ENCODE measurements at places on chromosomes 7 and 10. TPM values are rescaled to one million over a fixed set of nuclear protein-coding genes. Genes with fewer than 3 reads are reported as not detected.

GRCh38 chr10:132115732-132116131, 50.0 kb downstream of the JAKMIP3 start:
- DNase-seq, result no peak

DNA sequence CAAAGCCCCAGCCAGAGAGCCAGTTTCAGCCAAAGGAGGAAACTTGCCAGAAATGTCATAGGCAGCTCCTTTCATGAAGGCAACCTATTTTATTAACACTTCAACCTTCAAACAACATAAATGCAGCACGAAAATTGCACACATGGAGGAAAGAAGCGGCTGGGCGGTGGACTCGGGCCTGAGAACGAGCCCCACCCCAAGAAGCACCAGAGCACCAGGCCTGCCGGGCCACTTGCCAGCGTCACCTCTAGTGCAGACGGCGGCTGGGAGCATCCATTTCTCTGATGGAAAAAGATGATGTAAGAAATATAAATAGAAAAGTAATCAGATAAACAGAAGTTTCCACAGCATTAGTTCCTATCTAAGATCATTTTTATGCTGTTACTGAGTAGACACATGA, 100.0 kb downstream of the TCERG1L start:
- no peak for DNase-seq

Gene EPHB6
- 11.0 TPM for total RNA-seq

DNA sequence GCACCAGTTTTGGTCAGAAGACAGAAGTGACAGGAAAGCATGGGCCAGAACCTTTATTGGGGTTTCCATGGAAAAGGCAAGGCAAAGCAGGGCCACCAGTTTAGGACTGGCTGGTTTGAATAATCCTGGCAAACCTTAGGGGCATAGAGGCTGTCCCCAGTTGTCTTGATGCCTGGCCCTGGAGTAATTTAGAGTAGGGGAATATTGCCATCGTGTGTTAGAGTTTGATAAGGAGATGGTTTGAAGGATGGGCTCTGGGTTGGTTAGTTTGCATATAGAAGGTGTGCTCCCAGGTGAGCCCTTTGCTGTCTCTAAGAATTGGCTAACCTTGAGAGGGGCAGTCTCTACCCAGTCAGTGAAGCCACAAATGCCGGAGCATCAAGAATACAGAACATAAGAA, 79.6 kb downstream of the ZNF777 start:
- DNase-seq, result no peak

GRCh38 chr10:17586821-17587234, 30.3 kb downstream of the HACD1 start:
- DNase-seq, result peak; percentile 4

Gene NEBL
- total RNA-seq, result 4.3 TPM

DNA sequence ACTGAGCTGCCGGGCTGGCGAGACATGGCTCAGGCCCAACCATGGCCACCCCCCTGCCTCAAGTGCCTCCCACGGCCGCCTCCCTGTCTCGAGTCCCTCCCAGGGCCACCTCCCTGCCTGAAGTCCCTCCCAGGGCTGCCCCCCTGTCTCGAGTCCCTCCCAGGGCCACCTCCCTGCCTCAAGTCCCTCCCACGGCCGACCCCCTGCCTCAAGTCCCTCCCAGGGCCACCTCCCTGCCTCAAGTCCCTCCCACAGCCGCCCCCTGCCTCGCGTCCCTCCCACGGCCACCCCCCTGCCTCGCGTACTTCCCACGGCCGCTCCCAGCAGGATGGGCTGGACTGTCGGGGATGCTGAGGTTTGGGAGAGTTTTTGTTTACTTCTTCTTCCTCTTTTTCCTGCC, 462.5 kb downstream of the PTPRN2 start:
- DNase-seq, result no peak

- no peak for DNase-seq
These were observed 93.6 kb upstream of the WNT16 start for GRCh38 chr7:121235201-121235600.

Gene ALOX5
- not detected for total RNA-seq

Gene PKD2L1
- total RNA-seq, result not detected

Gene SPDYE16
- 0.09 TPM for total RNA-seq

DNA sequence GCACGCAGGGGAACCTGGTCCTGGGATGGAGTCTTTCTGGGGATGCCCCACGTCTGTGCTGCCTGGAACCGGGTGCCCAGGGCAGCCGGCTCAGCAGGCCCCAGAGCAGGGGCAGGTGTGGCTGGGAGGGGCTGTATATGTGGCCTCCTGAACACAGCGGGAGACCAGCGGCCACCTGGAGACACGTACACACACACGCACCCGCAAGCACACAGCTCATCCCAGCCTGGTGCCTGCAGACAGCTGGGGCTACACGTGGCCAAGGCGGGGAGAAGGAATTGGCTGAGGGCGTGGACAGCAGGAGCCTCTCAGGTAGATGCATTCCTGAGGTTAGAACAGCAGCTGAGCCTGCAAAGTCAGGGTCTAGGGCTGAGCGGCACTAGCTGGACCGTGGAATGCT, 14.0 kb downstream of the ADAM8 start:
- no peak for DNase-seq

- no peak for DNase-seq
These were observed 8.8 kb downstream of the DPYSL4 start for GRCh38 chr10:132195366-132196075.

Gene MMP21
- total RNA-seq, result 0.09 TPM

Gene SRPK2
- 45.0 TPM for total RNA-seq

DNA sequence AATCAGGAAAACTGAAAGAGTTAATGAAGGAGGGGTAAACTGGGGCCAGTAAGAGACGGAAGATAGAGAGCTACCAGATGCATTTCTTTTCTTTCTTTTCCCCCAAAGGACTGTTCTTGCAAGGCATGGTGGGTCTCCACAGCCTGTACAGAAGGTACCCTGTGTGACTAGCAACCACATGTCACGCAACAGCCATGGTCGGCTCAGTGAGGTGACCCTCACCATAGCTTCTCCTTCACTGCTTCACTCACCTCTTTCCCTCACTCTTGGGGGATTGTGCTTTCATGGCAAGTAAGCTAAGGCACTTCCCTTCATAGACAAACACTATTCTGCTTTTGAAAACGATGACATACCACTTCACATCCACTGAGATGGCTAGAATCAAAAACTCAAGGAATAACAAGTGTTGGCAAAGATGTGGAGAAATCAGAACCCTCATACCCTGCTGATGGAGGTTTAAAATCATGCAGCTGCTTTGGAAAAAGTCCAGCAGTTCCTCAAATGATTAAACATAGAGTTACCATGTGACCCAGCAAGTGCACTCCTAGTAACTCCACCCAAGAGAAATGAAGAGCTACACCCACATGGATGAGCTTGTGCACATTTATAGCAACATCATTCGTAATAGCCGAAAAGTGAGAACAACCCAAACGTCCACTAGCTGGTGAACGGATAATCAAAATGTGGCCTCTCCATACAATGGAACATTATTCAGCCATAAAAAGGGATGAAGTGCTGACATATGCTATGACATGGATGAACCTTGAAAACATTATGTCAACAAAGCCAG, 3.8 kb upstream of the INSIG1 start:
- no peak for DNase-seq

DNA sequence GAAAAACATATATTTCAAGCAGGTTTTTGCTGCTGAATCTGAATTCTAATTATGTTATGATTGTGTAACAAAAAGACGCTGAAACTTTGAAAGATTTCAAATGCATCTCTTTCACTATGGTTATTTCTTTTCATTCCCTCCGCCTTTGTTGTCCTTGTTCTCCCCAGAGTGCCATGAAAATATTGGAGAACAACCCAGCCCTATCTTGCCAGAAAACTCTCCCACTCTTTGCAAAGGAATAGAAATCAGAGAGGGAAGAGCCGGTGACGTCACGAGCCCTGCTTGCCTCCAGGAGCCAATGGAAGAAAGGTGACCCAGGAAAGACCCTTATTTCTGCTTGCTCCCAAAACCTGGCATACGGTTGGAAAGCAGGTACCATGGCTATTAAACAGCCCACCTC, 3.4 kb downstream of the GFRA1 start:
- DNase-seq, result no peak

DNA sequence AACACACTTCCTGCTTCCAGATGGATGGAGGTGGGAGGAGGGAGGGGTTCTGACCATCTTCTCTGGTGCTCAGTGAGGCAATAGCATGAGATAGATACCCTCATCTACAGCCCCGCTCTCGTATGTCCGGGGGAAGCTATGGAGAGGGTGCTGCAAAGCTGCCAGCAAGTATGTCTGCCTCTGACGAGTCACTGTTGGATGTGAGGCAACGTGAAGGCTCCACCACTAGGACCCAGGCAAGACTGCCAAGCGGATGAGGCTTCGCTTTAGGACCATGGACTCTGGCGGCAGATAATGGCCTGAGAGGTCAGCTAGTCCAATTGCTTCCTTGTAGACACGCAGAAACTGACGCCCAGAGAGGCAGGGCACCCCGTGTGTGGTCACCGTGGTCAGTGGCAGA, 601.6 kb downstream of the PTPRN2 start:
- no peak for DNase-seq

Gene ASZ1
- total RNA-seq, result not detected

DNA sequence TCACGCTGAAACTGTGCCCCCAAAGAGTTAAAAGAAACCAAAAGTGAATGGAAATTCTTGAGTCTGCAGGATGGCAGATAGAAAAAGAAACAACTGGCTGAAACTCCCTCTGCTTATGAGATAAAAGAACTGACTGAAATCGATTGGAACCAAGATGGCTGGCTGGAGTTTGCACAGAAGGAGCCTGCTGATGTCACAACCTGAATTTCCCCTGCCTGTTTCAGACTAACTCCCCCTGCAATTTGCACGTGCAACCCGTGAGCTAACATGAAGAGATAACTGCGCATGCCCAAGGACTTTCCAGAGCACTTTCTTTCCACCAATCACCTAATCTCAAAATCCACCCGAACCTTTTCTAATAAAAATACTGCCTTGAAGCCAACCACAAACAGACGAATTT, 435.5 kb downstream of the CALN1 start:
- DNase-seq, result no peak

Gene ST7
- 16.4 TPM for total RNA-seq

Gene CALML3
- not detected for total RNA-seq

DNA sequence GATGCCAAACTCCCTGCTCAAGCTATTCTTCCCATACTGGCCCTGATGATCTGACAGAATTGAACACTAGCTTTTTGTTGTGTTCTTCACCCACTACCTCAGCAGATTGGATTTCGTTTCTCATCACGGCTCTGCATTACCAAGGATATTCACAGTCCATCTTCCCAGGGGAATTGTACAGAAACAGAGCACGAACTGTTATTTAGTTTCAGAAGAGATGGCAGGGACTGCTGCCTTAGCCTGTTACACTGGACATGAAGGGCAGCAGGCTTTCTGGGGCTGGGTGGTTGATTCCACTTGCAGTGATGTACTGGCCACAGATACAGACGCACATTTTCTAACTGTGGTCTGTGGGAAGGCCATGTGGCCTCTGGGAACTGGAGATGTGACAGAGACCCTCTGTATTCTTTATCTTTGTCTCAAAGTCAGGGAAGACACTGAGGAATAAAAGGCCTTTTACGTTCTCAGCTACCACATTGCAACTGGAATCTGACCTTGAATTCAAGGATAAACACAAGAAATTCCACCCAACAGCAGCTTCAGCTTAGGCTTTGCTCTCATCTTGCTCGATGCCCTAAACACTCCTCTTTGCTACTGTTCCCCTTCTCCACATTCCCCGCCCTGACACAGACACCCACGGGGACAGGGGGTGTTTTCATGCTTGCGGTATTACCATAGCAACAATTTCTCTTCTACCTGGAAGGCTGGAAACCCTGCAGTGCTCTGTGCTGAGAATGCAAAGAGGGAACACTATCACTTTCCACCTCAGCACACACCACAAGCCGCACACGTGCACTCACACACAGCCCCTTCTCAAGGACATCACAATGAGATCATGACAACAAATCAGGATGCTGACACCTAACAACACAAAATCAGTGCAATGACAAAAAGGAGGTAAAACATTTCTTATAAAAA, 81.7 kb downstream of the RNF216 start:
- no peak for DNase-seq

Gene CYP26C1
- total RNA-seq, result 0.09 TPM

- no peak for DNase-seq
These were observed 25.0 kb downstream of the EGFR start for GRCh38 chr7:55043691-55044370.

DNA sequence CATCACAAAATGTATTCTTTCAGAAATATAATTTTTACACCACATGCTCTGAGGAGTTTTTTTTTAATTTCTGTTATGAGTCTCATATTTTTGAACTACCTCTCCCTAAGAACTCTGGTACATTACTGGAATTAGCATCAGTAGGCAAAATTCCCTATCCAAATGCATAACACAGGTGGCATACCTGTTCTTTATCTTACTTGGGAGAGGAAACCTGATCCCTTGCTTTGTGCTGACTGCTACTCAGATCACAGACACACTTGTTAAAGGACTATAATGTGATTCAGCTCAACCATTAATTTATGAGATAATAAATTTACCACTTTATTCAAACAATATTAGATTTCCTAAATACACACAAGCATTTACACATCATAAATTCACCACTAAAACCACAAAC, 617.2 kb downstream of the GRM8 start:
- DNase-seq, result no peak

DNA sequence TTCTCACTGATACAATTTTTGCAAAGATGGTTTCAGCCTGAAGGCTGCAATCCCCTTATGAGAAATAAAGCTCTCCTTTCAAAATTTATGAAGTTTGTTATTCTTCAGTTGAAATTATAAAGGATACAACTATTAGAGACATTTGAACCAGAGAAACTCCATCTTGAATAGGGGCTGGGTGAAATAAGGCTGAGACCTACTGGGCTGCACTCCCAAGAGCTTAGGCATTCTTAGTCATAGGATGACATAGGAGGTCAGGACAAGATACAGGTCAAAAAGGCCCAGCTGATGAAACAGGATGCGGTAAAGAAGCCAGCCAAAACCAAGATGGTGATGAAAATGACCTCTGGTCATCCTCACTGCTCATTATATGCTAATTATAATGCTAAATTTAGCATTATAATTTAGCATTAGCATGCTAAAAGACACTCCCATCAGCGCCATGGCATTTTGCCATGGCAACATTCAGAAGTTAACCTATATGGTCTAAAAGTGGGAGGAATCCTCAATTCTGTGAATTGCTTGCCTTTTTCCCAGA, 22.4 kb upstream of the IFIT1B start:
- DNase-seq, result peak; percentile 27

GRCh38 chr10:65123120-65123519, 1601.9 kb downstream of the REEP3 start:
- DNase-seq, result no peak

GRCh38 chr10:6579904-6580278, at the start of gene PRKCQ:
Gene PRKCQ, minus strand, starts transcription at chr10:6580276. Its CDS starts 65,141 bp downstream, at chr10:6515135.
- DNase-seq, result no peak

All from fibroblast of the aortic adventitia (primary cell).